Ureter (tissue), 1 donor: ENCODE measurements at places on chromosomes 12 and 14. TPM values are rescaled to one million over a fixed set of nuclear protein-coding genes. Genes with fewer than 3 reads are reported as not detected.

GRCh38 chr14:105938055-105938863 is 411.9 kb downstream of the TMEM121 start:
- DNase-seq, result peak; percentile 25

- DNase-seq, result no peak
Measured at GRCh38 chr12:110785240-110785639, 42.5 kb upstream of the PPP1CC start.

DNA sequence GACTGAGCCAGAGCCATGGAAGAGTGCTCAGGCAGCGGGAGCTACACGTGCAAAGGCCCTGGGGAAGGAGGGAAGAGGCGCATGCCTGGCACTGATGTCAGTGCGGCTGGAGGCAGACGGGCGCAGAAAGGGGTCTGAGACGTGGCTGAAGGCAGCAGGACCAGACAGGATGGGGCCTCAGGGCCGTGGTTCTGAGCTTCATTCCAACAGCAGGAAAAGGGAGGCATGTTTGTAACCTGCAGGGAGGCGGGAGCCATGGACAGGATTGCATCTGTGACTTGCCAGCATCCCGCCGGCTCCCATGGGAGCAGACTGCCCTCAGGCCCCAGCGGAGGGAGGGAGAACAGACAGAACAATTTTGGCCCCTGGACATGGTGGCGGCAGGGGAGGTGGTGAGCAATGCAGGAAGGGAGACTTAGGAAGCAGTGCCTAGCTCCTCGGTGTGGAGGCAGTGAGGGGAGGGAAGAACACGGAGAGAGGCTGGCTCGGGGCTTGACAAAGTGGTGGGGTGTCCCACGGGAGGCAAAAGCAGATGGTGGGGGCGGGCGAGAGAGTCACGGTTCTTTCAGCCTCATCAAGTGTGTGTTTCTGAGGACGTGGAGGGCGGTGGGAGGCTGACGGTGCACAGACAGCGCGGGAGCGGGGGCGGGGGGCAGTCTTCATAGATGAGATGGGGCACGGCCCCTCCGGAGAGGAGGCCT is 33.3 kb upstream of the INF2 start:
- no peak for DNase-seq

GRCh38 chr12:3042394-3042793 is 34.8 kb upstream of the TSPAN9 start:
- no peak for DNase-seq

GRCh38 chr14:40004871-40005500 is 572.8 kb upstream of the FBXO33 start:
- DNase-seq, result no peak

GRCh38 chr12:94272280-94272679 is 123.9 kb downstream of the PLXNC1 start:
- no peak for DNase-seq

GRCh38 chr12:2719392-2719791 is 75.4 kb upstream of the FKBP4 start:
- DNase-seq, result no peak

STAB2 gene
- total RNA-seq, result 0.29 TPM

SMCO2 gene
- total RNA-seq, result not detected

BBOF1 gene
- total RNA-seq, result 7.5 TPM

GSC gene
- total RNA-seq, result not detected
